ENCODE measurements at places on chromosomes 4 and X.
A peak's percentile ranks its signal among the peaks of the same experiment; 100 is the strongest.

DNA sequence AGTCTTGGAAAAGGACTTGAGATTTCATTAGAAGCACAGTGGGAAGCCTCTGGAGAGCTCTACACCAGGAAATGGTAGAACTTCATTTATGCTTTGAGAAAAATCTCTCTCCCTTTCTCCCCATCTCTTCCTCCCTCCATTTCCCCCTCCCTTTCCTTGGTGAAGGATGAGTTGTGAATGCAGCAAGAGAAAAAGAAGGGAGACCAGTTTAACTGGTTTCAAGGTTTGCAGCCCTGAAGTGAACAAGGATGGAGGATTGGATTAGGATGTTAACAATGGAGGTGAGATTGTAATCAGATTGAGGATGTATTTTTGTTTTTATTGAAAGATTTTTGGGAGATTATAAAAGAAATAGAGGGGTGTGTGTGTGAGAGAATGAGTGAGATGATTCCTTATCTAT, 99.5 kb downstream of the ANK2 start:
- DNase-seq, result no peak

- no peak for DNase-seq
Measured at GRCh38 chrX:114583646-114584374, at the start of gene HTR2C. HTR2C (plus strand) TSS chrX:114584086; CDS start chrX:114726937, 142,851 bp downstream.

GRCh38 chrX:70439016-70439415, 5.6 kb upstream of the DLG3 start:
- no peak for DNase-seq

- DNase-seq, result peak; percentile 5
Measured at GRCh38 chr4:47913861-47914219, 543 bp downstream of the NFXL1 start.

DNA sequence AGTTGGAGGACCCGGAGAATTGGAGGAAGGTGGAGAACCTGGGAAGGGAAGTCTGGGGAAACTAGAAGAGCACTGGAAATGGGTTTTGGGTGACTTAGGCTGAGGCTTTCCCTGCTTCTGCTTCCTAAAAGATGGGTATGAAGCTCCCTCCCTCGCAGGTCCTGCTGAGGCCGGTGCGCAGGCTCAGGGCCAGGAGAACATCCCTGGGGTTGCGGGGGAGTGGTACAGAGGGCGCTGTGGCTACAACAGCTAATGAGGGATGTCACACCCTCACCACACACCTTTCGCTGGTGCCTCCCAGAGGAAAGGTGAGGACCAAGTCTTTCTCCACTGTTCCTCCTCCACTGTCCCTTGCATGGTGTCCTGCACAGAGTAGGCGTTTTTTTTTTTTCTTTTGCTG, 15.8 kb downstream of the APLN start:
- DNase-seq, result no peak

- DNase-seq, result no peak
Measured at GRCh38 chr4:96166806-96167205, 326.9 kb downstream of the PDHA2 start.

DNA sequence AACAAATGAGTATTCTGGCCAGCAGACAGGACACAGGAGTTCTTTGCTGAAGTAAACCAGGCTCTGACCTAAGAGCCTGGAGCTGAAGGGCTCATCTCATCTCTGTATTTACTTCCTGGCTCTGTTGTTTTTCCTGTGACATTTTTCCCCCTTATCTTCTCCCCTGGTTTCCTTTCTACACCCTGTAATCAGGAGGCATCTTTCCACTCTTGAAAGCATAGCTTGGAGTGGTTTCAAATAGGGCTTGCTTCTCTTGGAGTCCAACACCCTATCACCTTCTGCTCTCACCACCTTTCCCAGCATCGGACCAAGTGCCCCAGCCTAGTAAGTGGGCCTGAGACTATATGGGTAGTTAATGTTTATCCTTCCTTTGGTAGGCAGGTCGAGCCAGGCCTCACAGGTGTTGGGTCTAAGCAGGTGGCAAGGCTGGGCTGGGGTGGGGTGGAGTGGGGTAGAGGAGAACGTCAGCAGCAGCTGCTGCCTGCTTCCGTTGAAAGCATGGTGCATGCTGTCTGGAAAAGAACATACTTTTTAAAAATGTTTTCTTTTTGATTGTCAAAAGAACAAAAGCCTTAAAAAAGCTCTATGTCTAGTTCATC, 1.2 kb downstream of the DRP2 start:
- no peak for DNase-seq

- DNase-seq, result no peak
Measured at GRCh38 chr4:146981651-146982050, 36.0 kb upstream of the TTC29 start.

GRCh38 chrX:253451-254297, 27.5 kb upstream of the PLCXD1 start:
- DNase-seq, result no peak

DNA sequence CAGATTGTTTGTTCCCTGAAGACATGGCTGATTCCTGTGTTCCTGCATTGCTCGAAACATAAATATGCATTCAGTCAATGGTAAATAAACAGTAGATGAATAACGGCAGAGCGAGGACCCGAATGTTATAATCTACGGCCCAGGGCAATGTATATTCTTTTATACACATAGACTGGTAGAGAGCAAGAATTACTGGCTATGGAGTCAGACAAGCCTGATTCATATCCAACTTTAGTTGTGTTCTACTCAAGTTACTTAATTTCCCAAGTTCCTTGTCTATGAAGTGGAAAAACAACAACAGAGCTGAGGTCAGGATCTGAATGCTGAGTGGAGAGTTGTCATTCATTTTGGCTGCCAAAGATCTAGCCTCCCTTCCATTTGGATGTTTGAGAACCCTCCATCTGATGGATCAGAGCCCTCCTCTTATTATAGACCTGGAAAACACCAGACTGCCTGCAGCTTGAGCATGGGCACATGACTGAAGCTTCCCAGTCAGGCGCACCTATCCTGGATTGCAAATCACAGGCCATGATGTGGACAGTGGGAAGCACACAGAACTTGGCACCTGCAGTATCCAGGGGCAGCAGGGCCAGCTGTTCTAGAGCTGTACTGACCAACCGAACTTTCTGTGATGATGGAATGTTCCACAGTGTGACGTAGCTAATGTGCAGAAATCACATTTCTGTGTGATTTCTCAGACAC, 80.1 kb downstream of the FAM184B start:
- DNase-seq, result no peak

DNA sequence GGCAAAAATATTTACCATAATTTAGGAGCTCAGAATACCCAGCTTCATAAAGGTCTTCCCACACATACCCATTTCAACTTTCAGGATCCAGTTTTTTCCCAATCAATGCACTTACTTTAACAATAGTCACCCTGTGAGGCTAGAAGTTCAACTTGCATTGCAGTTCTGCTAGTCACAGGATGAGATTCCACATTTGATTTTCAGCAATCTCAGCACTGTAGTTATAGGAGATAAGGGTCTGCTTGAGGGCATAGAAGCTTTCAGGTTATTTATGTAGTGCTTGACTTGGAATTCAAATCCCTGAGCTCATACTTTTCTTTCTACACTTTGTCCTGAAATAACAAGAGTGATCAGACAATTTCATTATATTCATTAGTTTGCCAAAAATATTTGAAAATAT, 78.3 kb upstream of the IL2 start:
- no peak for DNase-seq

GRCh38 chrX:1475481-1475880, 22.8 kb upstream of the ASMTL start:
- DNase-seq, result no peak

DNA sequence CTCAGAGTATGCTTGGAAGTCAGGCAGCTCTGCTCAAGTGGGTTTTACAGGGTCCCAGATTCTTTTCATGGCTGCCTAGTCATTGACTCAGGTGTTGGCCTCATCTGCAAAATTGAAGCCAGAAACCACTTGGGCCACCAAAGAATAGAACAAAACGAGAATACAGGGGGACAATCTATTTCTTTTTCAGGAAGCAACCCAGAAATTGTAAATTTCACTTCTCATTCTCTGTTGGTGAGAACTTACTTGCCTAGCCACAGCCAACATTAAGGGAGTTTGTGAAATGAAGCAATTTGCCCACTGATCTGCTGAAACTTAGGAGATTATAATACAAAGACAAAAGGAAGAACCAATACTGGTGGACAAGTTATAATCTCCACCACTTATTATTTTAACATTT, 8.6 kb upstream of the TKTL2 start:
- DNase-seq, result no peak

DNA sequence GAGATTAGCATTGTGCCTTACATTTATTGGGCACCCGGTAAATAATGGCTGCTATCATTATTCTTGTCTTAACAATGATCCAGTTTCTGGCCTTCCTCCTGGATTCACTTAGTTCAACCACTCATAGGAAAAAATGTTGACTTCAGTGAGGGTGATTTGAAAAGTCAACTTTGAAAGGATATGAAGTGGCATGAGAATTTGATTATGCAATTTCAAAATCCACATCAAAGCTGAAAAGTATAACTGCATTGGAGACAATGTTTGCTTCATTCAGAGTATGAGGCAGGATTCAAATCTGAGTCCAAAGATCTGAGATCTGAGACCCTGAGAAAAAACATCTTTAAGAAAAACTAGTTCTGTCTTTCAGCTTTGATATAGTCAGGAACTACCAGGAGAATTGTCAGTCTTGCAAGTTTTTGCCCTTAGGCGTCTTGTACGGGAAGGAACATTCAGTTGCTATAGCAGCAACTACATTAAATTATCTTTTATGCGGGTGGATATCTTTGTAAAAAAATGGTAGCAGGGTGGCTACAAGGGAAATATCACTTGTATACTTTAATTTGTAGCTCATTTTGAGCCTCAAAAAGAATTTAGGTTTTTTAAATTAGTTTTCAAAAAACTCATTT, 587.5 kb upstream of the LCORL start:
- DNase-seq, result no peak

DNA sequence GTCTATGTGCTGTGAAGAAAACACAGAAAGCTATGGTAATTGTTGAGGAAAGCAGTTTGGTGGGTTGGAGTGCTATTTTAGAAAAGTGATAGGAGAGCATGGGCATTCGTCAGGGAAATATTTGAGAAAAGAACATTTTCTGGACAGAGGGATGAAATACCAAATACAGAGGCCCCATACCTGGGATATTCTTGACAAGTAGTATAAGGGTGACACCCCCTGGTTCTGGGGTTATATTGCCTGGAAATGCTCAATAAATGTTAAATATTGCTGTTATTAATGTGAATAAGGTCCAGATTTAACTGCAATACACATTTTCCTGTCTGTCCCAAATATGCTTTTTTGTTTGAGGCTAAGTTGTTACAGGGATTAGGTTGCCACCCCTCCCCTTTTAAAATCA, 42.9 kb downstream of the WWC2 start:
- DNase-seq, result no peak

GRCh38 chr4:137390707-137391106, 141.6 kb downstream of the PCDH18 start:
- no peak for DNase-seq

GRCh38 chr4:105683038-105683437, 25.5 kb downstream of the INTS12 start:
- no peak for DNase-seq

- DNase-seq, result no peak
Measured at GRCh38 chr4:122674371-122674770, 53.5 kb upstream of the IL21 start.

GRCh38 chr4:25489253-25489797, 112.3 kb downstream of the ANAPC4 start:
- DNase-seq, result no peak

DNA sequence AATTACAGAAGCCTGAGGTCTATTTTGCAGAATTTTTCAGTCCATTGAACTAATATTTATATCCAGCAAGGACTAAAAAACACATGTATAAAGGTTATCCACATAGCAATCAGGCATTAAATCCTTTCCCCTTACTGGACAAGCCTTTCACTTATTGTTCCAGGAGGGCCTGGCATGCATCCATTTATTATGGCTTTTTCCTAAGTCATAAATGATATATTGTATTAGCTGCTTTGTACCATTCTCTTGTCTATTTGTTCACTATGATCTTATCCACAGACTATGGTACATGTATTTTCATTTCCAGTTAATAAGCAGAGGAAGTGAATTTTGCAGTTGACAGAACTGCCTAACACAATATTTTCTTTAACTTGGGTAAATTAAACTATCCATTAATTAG, 105.4 kb upstream of the ANK2 start:
- no peak for DNase-seq

GRCh38 chr4:151905197-151905596, 144.4 kb upstream of the GATB start:
- no peak for DNase-seq

GRCh38 chr4:56055027-56055977, 106.6 kb downstream of the CEP135 start:
- no peak for DNase-seq

- DNase-seq, result no peak
Measured at GRCh38 chr4:88573995-88574394, 18.3 kb upstream of the HERC3 start.

DNA sequence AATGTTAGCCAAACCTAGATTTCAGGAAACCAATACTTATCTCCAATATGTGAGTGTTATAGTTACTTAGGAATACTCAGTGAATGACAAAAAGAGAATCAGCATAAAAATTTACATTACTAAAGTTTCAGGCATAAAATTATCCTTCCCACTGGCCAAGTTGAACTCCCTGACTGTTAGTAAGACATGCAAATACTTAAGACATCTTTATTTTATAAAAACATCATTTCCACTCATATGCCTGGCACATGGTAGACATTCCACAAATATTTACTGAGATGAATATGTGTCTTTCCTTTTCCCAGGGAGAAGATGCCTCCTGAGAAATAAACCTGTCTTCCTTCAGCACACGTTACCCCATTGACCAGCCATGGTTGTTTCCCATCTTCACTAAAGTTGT, 7.3 kb downstream of the VEGFD start:
- DNase-seq, result no peak

- DNase-seq, result no peak
Measured at GRCh38 chrX:55787727-55788126, 70.2 kb downstream of the RRAGB start.

DNA sequence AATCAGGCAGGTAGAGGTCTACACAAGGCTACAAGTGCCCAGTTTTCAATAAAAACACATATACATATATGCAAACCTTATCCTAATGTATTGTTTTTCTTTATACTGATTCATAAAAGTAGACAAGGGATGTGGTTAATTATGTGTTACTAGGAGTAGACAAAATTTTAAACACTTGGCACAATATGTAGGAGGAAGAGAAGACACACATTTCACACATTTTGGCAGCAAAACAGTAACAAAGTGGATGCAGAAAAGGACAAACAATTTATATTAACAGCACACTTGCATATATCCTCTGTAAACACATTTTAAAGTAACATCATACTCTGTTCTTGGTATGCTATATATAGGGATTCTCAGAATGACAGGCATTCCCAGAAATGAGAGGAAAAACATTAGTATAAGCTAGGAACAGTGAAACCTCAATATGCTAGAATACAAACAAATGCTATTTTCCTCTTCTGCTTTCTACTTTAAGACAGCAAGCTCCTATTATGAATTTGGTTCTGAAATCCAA, 63.8 kb downstream of the GPRIN3 start:
- no peak for DNase-seq

- DNase-seq, result no peak
Measured at GRCh38 chr4:184375027-184375426, 99.3 kb downstream of the IRF2 start.

- no peak for DNase-seq
Measured at GRCh38 chr4:117434424-117434823, 349.0 kb upstream of the TRAM1L1 start.
